Mammary epithelial cell (primary cell): ENCODE measurements at places on chromosomes 4 and X. TPM values are rescaled to one million over a fixed set of nuclear protein-coding genes. Genes with fewer than 3 reads are reported as not detected.

The DCAF12L1 gene
- not detected in 2 replicates for total RNA-seq

The FAM47A gene
- not detected for total RNA-seq

The PNMA6F gene
- total RNA-seq = not detected in 2 replicates

The PCDH18 gene
- 0.12 TPM in 1 of 2 replicates, not detected in the other for total RNA-seq

The TMEM271 gene
- not detected for total RNA-seq

The PRKG2 gene
- 11.0 TPM for total RNA-seq

- peak; percentile 65 for DNase-seq
Observed at GRCh38 chr4:7910952-7911578, 28.6 kb downstream of the AFAP1 start.

GRCh38 chrX:105837232-105837631 is 14.9 kb downstream of the NRK start:
- DNase-seq = peak; percentile 77

DNA sequence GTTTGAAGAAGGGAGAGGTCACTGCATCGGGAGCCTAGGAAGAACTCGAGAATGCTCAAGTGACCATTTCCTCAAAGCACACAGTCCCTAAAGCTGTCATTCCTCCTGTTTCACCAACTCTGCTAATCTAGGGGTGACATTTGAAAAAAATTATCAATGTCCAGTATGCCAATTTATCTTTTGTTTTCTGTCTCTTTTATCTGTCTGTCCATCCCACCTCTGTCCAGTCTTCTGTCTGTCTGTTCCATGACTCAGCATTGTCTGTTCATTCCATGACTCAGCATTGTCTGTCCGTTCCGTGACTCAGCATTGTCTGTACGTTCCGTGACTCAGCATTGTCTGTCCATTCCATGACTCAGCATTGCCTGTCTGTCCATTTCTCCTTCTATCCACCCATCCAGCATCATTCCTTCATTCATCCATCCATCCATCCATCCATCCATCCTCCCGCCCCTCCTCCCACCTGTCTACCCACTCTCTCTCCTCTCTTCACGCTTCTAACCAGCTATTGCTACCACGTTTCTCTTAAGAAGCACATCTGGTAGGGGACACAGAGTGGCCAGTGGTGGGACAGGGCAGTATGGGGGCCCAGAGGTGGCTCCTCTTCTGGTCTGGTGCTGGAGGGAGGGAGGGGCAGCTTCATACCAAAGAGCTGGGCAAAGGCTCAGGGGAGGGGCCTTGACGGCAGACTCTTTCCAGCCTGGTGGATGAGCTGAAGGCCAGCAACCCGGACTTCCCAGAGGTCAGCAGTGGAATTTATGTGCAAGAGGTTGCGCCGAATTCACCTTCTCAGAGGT is 34.1 kb downstream of the HTRA3 start:
- peak; percentile 86 for DNase-seq

DNA sequence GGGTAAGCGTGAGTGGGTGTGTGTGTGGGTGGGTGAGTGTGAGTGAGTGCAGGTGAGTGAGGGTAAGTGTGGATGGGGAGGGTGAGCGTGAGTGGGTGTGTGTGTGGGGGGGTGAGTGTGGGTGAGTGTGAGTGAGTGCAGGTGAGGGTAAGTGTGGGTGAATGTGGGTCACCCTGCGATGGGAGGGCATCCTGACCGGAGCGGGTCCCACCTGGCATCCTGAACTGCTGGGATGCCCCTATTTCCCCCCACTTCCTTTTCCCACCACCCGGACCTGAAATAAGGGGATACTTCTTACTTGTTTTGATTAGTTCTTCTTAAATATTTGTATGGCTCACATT is 49.5 kb downstream of the ING2 start:
- DNase-seq = no peak

- no peak for DNase-seq
Observed at GRCh38 chr4:11565899-11566298, 137.2 kb upstream of the HS3ST1 start.

DNA sequence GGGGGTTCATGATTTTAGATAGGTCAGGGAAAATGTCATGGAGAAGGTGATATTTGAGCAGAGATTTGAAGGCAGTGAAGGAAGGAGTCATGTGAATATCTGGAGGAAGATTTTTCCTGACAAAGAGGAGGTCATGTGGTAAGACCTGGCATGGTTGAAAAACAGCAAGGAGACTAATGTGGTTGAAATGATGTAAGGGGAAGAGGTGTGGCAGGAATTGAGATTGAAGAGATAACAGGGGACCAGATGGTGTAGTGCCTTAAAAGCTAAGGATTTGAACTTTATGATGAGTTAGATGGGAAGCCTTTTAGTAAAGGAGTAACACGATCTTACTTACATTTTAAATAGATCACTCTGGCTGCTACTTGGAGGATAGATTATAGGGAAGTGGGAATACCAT is 210.9 kb downstream of the RTL9 start:
- peak; percentile 49 for DNase-seq

DNA sequence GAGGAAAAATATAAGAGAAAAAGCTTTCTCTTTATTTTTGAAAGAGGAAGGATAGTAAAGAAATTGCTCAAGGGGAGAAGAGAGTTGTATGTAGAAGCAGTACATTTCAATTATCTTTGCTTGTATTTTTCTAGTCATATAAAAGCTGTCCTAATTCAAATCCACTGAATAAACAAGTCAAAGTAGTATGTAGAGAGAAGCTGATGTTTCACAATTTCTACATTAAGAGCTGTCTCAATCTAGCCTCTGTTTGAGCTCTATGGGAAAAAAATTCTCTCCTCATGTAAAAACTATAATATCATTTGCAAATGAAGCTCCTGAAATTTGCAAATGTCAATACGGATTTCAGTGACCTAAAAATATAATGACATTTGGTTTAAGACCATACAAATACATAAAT is 52.6 kb downstream of the CHM start:
- no peak for DNase-seq

DNA sequence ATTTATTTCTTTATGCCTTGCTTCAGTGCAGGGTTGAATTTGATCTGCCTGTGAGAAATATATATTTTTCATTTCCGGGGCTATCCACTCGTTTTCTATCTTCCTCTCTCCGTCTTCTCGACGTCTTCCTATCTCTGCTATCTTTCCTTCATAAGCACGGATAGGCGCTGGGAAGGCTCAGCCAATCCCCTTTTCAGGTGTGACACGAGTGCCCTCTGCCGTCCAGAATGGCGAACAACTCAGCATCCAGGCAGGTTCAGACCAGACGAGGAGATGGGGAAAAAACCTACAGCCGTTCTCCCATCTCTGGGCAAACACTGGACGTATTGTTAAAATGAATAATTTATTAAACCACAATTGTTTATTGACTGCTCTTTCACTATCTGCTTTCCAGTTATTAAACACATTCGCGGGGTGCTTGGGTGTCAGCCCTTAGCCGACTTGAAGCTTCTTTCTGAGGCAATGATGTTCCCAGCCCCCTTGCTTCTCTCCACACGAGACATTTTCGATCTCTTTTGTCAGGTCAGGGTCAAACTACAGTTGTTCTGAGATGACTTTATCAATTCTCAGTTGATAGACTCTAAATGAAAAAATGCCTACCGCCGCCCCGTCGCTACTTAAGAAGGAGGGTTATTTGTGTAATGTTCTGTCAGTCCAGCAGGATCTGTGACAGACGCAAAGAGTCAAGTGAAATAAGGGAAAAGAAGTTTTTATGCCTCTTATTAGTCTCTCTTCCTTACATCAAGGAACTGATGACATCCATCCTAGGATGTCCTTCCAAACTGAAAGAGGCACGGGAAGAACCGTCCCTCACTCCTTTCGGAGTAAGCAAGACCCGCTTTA is 96.3 kb upstream of the NOCT start:
- DNase-seq = peak; percentile 74

- DNase-seq = peak; percentile 89
Observed at GRCh38 chr4:76147454-76148141, 599 bp downstream of the NUP54 start.

DNA sequence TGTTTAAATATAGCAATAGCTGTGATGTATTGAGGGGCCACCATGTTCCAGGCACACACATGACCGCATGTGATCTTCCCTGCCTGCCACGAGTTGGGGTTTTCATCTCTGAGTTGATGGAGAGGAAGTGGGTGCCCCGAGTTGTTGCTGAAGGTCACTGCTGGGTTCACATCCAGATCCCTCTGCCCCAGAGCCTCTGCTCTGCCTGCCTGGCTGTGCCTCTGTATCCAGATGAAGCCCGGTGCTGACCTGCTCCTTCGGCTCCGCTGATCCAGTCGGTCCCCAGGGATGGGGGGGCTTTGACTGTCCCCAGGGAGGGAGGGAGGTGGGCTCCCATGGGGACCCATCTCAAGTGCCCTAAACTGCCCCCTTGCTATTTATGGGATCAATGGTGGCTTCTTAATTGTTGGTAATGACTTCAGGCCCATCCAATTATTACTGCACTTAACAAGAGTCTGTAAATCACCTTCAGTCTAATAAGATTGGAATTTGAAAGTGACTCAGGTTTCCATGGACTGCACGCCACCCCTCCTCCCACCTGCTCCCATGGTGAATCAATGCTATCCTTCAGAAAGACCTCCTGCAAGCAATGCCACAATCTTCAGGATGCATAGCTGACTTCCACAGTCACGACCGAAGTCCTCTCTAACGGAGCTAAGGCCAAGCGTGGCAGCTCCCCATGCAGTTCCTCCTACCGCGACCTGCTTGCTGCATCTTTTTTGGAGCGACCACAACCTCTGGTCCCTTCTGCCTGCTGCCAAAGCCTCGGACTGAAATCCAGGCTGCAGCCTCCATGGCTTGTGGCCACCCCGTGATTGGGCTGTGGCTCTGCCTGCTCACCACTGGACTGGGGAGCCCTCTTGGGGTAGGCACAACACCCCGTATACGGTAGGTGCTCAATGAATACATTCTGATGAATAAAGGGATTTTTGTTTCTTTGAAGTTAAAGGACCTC is 73.1 kb downstream of the CPZ start:
- DNase-seq = no peak

- DNase-seq = no peak
Observed at GRCh38 chr4:112953262-112953661, 96.2 kb upstream of the ANK2 start.

- peak; percentile 43 for DNase-seq
Observed at GRCh38 chr4:20193141-20193936, 58.4 kb upstream of the SLIT2 start.

GRCh38 chr4:94277534-94277933 is 65.1 kb downstream of the HPGDS start:
- DNase-seq = no peak

DNA sequence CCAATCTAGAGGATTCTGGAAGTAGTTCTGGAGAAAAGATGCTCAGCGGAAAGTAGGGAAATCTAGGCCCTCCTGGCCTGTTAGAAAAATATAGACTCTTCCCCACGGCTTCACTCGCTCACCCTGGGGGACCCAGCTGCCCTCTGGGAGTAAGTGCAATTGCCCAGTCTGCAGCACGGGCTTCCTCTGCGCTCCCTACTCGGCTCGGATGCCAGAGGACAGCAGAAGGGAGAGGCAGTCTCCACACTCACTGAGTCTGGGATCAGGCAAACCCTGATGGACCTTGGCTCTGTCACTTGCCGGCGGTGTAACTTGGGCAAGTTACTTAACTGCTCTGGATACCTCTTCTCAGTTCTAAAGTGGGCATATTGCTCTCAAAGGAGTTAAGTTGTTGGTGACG is 2.1 kb downstream of the SHISA3 start:
- DNase-seq = no peak
